ENCODE measurements at places on chromosomes 13 and 19.

GRCh38 chr19:49840736-49841249 lies 10.2 kb upstream of the PTOV1 start:
- DNase-seq = no peak

GRCh38 chr13:110915874-110916206 lies 971 bp upstream of the ANKRD10 start:
- no peak for DNase-seq

- DNase-seq = no peak
Measured at GRCh38 chr13:33174931-33175330, 110.6 kb downstream of the STARD13 start.

DNA sequence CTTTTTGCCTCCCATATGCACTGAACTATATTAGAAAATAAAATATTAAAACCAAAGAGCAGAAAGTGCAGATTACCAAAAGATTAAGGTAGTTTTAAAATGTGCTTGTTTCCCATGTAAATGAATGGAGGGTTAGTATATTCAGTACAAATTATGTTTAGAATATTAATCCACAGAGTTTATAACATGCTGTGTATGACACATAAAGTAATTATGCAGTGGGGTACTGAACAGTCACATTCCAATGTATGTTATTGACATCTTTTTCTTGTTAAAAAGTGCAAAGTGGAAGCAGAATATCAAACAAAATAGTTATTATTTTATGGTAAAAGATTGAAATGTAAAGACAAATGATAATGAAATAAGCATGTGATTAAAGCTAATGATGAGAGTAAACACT lies 79.3 kb downstream of the GPC6 start:
- no peak for DNase-seq

DNA sequence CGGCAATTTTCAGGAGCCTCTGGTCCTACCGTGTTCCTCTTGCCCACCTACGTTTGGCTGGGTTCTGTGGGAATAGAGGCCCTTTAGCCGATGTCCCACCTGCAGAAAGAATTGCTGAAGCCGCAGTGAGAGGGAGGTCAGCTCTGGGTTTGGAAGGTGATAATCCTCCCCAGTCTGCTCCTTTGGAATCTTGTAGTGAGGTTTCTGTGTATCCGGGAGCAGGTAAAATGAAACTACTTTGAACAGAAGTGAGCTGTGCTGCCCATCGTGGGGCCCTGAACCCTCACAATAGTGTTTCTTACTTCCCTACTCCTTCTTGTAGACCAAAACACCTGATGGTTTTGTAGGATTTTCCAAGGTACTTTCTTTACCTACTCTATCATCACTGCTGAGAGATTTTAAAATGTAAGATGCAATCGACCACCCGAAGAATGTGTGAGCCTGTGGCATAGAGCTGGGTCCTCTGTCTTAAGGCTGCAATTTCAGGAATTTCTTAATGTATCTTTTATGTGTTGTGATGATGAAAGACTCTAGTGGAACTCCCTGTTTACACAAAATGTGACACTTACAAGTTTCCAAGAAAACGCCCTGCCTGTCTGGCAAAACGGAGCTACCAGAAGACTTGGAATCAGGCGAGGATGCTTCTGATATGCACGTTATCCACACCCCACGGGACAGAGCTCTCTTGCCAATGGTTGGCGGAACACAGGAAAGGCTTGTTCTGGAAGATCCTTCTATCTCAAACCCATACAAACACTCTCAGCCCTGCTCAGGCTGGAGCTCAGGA lies 76.1 kb downstream of the RGCC start:
- no peak for DNase-seq

DNA sequence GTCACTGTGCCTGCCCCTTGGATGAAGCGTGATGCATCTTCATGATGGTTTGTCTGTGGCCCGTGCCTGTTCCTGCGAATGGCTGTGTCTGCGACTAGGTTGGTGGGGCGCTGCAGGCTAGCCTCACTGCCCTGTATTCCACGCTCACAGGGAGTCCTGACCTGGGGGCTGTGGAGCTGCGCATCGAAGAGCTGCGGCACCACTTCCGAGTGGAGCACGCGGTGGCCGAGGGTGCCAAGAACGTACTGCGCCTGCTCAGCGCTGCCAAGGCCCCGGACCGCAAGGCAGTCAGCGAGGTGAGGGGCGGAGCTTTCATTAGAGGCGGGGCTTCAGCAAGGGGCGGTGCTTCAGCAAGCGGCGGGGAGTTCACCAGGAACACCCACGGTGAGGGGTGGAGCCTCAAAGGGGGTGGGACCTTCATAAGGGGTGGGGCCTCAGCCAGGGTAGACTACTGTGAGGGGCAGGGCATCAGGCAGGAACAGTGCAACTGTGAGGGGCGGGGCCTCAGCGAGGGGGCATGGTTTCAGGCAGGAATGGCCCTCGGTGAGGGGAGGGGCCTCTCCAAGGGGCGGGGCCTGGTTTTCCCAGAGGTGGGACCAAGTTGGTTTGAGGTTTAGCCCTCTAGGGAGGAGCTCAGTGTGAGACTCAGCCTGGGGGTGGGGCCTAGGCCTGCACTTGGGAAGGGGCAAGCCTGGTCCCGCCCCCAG lies 17.2 kb downstream of the PKN1 start:
- no peak for DNase-seq

DNA sequence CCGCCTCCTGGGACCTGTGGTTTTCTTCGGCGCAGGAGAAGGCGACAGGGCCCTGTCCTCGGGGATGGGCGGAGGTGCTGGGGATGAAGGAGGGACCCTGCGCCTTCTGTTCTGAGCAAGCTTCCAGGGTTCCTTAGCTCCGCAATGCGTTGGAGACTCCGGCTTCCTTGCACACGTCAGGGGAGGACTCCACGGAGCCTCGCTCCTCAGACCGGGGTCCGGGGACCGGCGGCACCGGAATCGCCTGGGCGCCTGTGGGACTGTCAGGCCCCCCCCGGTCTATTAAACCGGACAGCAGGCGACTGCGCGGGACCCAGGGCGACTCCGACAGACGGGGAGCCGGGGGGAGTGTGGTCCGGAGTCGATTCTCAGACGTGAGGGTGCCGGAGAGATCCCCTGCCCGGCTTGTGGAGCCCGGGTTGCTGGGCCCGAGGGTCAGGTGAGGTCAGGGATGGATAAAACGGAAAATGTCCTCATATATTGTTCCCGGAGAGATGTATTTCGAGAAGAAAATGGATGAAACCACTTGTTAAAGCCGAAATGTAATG lies 227.4 kb downstream of the TEX29 start:
- no peak for DNase-seq

DNA sequence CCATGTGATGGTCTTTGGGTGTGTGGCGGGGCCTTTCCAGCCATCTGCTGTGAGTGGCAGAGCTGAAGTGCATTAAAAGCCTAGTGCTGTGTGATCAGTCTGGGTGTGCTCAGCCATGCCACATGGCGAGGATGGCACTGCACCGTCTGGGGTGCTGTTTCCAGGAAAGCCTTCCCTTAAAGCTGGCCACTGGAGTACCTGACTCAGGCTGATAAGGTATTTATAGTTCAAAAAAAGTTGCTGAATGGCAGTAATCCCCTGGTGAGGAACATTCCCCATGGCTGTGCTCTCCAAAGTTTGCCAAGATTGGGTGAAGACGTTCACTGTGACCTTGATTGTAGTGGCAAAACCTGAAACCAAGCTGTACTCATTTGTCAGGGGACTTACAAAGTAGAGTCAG lies 6.0 kb downstream of the GPI start:
- DNase-seq = no peak

DNA sequence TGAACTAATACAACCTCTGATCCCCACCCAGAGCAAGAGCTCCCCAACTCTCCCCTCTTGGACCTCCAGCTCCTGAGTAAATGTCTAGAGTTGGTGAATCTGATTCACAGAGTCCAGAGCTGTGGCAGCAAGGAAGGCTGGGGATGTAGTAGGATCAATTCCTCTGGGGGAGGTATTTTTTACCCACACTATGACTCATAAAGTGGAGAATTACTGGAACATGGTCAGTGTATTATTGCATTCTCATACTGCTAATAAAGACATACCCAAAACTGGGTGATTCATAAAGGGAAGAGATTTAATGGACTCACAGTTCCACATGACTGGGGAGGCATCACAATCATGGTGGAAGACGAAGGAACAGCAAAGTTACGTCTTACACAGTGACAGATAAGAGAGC lies 496.7 kb downstream of the EFNB2 start:
- no peak for DNase-seq

- no peak for DNase-seq
Measured at GRCh38 chr13:42892760-42893159, 99.3 kb downstream of the EPSTI1 start.

DNA sequence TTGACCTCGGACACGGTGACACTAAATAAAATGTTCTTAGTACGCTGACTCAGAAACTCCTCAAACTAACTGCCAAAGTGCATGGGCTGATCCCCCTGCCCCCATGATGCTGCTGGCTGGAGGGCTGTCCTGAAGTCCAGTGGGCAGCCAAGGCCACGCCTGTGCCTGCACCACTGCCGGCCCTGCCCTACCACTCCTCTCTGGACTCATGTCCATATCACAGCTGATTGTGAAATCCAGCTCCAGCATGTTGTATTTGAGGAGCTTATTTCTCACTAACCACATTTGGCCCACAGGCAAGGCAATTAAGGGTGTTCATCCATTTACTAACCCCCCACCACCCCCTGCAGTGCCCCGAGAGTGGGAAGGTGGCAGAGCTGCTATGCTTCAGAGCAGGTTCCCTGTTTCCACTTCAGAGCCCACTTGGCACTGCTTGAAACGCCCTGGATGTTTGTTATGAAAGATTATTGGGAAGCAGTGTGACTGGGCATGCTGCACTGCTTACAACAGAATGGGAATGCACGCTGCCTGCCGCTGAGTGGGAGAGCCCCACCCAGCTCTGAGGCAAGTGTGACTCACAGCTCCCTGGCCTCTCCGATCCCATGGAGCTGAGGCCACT lies 114.0 kb downstream of the UQCRFS1 start:
- DNase-seq = no peak
